CD8-positive, alpha-beta T cell (primary cell): ENCODE measurements at places on chromosomes 16 and 17.

DNA sequence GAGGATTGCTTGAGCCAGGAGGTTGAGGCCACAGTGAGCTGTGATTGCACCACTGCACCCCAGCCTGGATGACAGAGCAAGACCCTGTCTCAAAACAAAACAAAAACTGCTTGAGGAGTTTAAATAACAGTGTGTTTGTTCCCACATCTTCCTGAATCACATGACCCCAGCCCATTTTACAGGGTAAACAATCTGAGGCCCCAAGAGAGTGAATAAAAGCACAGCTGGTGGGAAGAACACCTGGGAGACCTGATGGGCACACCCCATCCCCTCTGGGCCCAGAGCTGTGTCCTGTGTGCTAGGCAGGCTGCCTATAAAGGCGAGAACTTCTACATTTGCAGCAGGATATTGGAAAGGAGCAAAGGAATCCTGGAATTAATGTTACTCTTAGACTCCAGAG, 69.6 kb downstream of the PLXDC1 start:
- no peak for DNase-seq

GRCh38 chr17:55632893-55633292, 89.8 kb downstream of the TMEM100 start:
- DNase-seq: no peak

DNA sequence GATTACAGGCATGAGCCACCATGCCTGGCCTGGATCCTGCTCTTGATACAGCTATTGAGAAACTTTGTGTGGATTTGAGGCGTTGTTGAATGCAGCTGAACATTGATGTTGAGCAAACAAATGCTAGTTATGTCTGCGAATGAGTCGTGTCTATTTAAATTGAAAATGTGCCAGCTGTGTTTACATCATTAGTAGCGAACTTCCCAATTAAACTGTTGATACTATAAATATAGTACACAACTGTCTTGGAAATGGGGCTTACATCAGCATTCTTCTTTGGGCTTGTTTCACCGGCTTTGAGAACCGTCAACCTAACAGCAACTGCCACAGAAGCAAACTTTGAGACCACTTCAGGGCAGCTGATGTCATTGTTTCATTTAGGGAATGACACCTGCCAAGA, 251.9 kb downstream of the RBFOX1 start:
- DNase-seq: no peak

DNA sequence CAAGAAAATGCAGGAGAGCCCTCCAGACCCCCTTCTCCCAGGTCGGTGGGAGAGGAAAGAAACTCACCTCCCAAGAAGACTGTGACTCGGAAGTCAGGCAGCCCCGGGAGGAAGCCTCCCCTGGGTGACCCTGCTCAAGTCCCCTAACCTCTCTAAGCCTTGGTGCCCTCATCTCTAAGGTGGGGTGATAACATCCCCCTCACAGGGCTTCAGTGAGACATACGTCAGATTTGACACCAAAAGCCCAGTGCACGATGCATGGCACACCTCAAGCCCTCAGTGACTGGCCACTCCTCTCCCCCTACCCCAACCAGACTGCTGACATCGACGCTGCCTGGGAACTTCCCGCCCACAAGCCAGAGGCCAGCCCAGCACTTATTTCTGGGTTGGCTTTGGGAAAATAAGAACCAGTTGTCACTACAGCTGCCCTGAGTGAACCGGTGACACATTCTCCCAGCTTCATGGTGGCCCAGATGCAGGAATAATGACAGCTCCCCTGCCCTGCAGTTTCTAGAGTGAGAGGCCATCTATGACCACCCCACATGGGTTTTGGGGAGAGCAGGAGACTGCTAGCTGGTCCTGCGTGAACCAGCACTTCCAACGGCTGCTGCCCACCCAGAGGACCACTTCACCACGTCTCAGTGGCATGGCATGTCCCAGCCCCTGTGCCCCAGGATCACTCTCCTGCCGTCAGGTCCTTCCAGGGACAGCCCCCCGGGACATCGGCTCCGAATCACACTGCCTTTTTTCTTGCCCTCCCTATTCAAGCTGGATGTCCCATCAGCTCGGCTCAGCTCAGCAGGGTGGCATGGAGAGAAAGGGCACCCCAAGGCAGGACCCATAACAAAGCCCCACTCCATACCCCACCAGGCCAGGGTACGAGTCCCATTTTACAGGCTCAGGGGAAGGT, 9.5 kb downstream of the KNOP1 start:
- no peak for DNase-seq

GRCh38 chr16:2284001-2284770, 16.3 kb upstream of the RNPS1 start:
- DNase-seq: no peak

- no peak for DNase-seq
Observed at GRCh38 chr16:49597796-49598195, 224.2 kb downstream of the C16orf78 start.
